ENCODE measurements at places on chromosomes 2 and 18. TPM values are rescaled to one million over a fixed set of nuclear protein-coding genes. Genes with fewer than 3 reads are reported as not detected.
A peak's percentile ranks its signal among the peaks of the same experiment; 100 is the strongest.

Gene PTPRN
- 0.07 TPM for total RNA-seq

Gene CPS1
- total RNA-seq, result 0.88 TPM

DNA sequence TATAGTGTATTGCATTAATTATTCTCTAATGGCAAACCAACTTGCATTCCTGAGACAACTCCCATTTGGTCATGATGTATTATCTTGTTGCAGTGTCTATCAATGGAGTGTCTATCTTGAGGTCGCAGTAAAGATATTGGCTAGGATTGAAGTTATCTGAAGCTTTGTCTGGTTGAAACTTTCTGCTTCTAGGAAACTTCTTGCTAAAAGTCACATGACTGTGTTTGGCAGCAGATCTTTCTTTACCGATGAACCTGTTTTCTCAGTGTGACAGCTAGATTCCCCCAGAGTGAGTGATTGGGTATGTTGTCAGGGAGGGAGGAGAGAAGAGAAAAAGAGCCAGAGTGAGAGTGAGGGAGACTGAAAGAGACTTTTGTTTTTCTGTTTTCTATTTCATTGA lies 119.6 kb downstream of the QPCT start:
- DNase-seq, result no peak

GRCh38 chr2:46952171-46952570 lies 36.6 kb upstream of the MCFD2 start:
- no peak for DNase-seq

- no peak for DNase-seq
Observed at GRCh38 chr2:8597559-8598225, 84.2 kb upstream of the ID2 start.

GRCh38 chr2:3462493-3463104 lies 56.7 kb downstream of the ADI1 start:
- DNase-seq, result no peak

- peak; percentile 76 for DNase-seq
Observed at GRCh38 chr2:224938651-224939182, 103.6 kb downstream of the DOCK10 start.

DNA sequence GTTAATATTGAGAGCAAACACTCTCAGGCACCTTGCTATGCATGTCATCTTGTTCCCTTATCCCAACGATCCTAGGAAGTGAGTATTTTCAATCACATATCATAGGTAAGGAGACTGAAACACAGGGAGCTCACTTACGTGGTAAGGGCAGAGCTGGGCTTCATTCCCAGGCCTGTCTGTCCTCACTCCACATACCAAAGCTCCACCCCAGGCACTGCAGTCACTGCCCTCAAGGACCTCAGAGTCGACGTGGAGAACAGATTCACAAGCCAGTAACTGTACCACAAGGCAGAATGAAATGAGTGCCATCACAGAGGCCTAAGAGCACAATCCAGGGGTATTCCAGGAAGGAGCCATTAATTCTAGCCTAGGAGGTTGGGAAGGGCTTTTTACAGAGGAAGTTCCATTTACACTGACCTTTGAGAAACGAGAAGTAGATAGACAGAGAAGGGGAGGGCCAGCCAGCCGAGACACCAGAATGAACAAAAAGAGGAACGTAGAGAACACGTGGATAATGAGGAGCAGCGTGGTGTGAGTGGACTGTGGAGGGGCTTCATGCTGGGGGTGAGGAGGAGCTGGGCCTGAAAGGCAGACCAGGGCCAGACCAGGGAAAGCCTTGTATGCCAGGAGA lies 48.6 kb downstream of the KIAA2012 start:
- DNase-seq, result no peak

DNA sequence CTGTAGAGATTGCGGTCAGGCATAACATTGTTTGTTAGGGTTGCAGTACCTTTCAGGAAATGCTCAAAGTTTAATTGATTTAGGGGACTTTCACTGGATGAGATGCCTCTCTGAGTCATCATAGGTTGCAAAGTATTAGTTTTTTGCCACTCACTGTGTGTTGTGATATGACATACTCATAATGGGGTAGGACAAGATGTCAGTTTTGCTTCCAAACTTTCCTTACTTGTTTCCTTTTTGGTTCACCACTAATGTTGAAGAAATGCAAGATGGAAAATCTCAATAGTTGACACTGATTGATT lies 35.0 kb upstream of the PTH2R start:
- no peak for DNase-seq

DNA sequence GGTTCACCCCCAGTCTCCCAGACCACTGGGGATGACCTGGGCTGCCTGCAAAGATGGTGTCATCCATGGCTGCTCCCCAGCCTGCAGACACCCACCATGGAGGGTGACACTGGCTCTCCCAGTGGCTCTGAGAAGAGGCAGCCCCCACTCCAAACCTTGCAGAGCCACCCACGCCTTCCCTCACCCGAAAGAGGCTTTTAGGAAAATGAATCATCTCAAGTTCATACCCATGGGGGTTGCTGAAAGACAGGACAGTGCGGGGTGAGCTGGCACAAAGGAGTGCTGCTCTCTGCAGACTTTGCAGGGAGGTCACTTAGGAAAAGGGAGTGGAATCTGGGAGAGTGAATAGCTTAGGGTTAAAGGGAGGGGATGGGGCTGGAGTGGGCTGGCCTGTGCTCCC lies 36.4 kb downstream of the MPHOSPH10 start:
- DNase-seq, result no peak

All from activated CD4-positive, alpha-beta T cell treated with anti-CD3 and anti-CD28 coated beads, Interleukin-2, amount 10 ng/mL, durations not matched to agents 24 days and 14 days (primary cell).